ENCODE measurements at places on chromosomes 3 and 15.

DNA sequence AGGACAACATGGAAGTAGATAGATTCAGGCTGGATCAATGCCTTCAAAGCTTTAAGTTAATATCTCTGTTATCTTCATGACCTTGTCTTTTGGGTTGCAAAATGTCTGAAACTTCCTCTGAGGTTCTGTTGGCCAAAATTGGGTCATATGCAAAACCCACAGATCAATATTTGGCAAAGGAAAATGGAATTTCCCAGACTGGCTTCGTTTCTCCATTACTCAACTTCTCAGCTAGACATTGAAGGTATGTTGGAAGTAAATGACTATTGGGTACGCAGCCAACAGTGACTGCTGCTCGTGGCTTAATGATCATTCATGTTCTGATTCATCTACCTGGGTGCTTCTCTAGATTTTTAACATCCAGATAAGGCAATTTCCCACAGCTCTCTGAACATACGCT lies 675.4 kb upstream of the SGO1 start:
- no peak for DNase-seq

DNA sequence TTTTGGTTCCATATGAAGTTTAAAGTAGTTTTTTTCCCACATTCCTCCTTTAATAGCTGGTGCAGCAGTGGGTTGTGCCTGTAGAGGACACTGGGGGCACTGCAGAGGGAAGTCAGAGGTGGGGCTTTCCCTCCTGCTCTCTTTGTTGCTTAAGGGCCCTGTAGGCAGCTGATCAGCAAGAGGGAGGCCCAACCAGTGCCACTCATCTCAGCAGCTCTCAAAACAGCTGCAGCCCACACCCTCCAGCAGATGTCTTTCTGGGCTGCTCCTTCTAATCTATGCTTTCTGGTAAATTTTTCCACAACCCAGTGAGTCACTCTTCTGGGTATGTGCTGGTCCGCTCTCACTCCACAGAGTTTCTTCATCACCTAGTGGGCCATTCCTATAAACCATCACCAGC lies 263.8 kb downstream of the FEZF2 start:
- peak; percentile 96 for DNase-seq

GRCh38 chr3:32105291-32106131 lies 909 bp upstream of the GPD1L start:
- peak; percentile 5 for DNase-seq

DNA sequence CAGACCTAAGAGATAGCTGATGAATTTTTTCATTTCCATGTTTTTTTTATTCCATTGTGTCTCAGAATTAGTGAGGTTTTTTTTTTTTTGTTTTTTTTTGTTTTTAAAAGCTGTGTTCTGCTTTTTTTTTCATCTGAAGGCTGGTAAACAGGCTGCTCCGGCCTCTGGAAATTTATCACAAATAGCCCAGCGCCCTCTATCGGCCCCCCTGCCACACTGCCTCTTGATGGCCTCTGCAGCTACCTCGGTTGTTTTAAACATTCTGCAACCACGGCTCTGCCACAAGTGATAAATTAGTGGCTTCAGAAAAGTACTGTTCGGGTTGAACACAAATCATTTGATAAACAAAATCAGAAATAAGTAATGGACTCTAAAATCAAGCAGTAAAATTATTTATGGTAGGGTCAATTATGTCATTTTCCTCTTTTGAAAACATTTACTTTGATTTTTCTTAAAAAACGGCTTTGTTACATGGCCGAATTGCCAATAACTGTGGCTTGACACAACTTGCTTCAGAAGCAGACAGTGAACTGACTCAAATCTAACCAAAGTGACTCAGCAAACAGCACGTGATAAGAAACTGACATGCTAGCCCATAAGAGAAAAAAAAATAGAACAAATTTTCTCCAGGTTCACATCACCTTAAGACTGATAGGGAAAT lies 87.8 kb downstream of the RSL24D1 start:
- peak; percentile 29 for DNase-seq

DNA sequence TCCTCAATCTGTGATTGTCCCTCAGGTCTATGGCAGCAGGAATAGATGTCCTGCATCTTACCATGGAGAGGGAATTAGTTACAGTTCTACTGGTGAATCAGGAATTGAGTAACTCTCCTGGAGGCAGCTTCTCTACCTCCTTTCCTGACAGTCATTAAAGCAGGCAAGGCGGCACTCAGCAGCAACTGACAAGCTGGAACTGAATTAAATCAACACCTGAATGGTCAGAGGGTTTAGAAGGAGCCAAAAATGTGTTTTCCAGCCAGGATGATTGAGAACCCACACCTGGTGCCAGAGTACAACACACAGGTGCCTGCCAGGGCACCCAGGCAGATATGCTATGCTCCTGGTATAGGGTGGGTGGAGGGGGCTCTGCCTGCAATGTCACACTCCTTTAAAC lies 43.1 kb upstream of the TIPARP start:
- DNase-seq: no peak

DNA sequence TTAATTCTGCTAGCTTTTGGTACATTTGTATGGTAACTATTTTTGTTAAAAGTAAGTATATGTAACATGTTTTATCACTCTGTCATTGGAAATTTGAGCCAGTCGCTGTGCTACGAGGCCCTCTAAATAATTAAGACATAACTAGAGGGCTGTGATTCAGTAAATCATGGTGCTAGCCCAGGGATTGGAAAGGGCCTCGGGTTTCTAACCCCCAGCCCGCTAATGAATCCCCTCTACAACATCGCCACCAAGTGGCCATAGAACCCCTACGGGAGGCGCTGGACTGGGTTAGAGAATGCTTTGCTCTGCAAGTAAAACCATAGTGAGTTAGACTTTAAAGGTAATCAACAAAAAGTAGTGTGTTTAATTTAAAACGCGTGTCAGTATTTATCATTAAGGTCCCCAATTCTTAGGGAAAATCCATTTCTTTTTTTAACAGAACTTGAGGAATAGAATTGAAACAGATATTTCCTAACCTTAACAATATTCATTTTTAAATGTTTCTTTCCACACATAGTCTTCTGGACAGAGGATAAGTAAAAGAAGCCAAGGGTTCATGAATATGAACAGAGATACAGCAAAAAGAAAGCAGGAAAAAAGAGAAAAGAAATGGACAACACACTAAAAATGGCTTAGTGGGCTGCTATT lies 744.7 kb downstream of the EPHA3 start:
- DNase-seq: no peak

DNA sequence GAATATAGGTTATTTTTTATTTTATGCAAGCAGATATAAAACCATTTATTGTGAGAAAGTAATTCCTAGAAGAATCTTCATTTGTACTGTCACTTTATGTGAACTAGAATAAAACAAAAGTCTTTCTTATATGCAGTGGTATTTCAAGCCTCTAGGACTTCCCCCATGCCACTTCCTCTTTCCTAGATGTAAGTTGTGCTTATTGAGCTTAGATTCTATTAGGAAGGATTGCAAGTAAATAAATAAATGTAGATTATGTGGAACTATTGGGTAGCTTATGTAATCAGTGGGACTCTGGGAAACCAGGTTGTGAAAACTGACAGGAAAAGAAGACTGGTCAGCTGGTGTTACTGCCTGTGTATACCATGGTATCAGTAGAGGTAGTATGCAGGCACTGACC lies 169.7 kb downstream of the RSRC1 start:
- DNase-seq: no peak

DNA sequence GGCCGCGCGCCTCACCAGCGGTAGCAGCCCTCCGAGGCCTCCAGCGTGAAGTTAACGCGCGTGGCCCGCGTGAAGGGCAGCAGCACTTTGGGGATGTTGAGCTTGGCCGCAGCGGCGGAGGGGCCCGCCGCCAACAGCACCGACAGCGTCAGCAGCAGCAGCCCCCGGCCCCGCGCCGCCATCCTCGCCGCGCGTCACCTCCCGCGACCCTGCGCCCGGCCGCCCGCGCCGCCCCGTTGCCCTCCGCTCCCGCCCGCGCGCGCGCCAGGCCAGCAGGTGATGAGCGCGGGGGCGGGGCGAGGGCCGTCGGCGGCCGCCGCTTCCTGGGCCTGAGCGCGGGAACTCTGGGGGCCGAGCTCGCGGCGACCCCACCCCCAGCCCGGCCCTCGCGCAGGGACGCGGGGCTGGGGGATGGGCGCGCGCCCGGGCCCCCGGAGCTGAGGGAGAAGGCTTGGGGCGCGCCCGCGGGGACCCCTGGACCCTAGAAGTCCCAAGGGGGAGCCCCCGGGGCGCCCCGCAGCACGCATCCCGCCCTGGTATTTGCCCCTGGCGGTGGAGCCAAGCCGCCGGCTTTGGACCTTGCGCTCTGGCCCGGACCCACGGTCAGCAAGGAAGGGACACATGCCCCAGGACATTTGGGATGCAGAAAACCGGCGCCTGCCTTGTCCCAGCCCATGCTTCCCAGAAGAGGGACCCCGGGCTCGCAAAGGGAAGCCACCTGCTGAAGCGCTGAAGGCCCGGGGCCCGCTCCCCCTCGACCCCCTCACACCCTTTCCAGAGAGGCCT lies at the start of gene NUP210:
TSS of gene NUP210 (minus strand) at position 278 of the 786 bp plus-strand sequence. CDS start at position 182, 96 bp downstream.
- no peak for DNase-seq

GRCh38 chr3:197149-197827 lies 725 bp downstream of the CHL1 start:
- no peak for DNase-seq

- DNase-seq: peak; percentile 25
Observed at GRCh38 chr15:50137893-50138292, 18.9 kb upstream of the ATP8B4 start.

GRCh38 chr3:71505767-71506350 lies 77.7 kb downstream of the FOXP1 start:
- no peak for DNase-seq

- DNase-seq: no peak
Observed at GRCh38 chr3:57958642-57959422, 49.4 kb upstream of the FLNB start.

GRCh38 chr3:61029194-61029593 lies 222.1 kb downstream of the FHIT start:
- no peak for DNase-seq

- no peak for DNase-seq
Observed at GRCh38 chr15:63072023-63072650, 29.6 kb downstream of the TPM1 start.

- no peak for DNase-seq
Observed at GRCh38 chr15:54884312-54884711, 312.4 kb downstream of the RSL24D1 start.

DNA sequence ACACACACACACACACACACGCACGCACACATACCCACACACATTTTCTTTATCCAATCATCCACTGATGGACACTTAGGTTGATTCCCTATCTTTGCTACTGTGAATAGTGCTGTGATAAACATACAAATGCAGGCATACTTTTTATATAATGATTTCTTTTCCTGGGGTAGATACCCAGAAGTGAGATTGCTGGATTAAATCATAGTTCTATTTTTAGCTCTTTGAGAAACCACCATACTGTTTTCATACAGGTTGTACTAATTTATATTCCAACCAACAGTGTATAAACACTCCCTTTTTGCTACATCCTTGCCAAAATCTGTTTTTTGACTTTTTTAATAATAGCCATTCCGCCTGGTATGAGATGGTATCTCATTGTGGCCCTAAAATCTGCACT lies 94.5 kb upstream of the GK5 start:
- no peak for DNase-seq

GRCh38 chr3:43370293-43370980 lies 84.1 kb downstream of the SNRK start:
- no peak for DNase-seq

GRCh38 chr3:21017115-21017852 lies 733.7 kb downstream of the ZNF385D start:
- no peak for DNase-seq

GRCh38 chr3:126053513-126053912 lies 30.4 kb downstream of the SLC41A3 start:
- DNase-seq: no peak

GRCh38 chr3:194250098-194251002 lies 100.8 kb downstream of the CPN2 start:
- peak; percentile 88 for DNase-seq

Measured in AG10803 (cell line).